Activated CD8-positive, alpha-beta T cell treated with anti-CD3 and anti-CD28 coated beads, Interleukin-2, amount 10 ng/mL, durations not matched to agents 7 days and 5 days (primary cell): ENCODE measurements at places on chromosomes 5 and 9. TPM values are rescaled to one million over a fixed set of nuclear protein-coding genes. Genes with fewer than 3 reads are reported as not detected.

- H3K27ac ChIP-seq: no peak overlapping the region
- no peak overlapping the region for H3K4me3 ChIP-seq
- no peak for DNase-seq
- no peaks in the 10 kb centered on the region for H3K36me3 ChIP-seq
- no peaks in the 10 kb centered on the region for H3K27me3 ChIP-seq
Measured at GRCh38 chr5:118434522-118434921, 553.8 kb downstream of the DTWD2 start.

GPR150 gene
- total RNA-seq: 0.83 TPM

GRCh38 chr5:149563466-149563865 is 12.2 kb upstream of the CSNK1A1 start:
- no peak for DNase-seq
- H3K4me3 ChIP-seq: no peak overlapping the region
- H3K27ac ChIP-seq: no peak overlapping the region
- H3K4me1 ChIP-seq: peaks cover 11% of the 10 kb centered on the region

CDC20B gene
- 0.13 TPM for total RNA-seq

DNA sequence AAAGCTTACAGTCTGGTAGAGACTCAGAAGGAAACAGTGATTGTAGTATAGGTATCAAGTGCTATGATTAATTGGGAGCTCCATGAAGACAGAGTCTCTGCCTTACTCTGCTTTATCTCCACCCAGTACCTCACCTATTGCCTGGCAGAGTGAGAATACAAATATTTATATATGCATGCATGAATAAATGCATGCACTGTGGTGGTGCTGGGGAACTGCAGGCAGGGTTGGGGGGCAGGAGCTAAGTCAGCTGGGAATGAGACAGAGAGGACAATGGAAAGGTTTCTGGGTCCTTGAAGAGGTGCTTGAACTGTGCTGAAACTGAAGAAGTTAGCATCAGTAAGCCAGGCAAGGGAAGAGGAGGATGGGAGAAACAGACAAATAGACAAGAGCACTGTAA is 80.8 kb upstream of the PPP2R2B start:
- DNase-seq: no peak
- H3K4me3 ChIP-seq: no peak overlapping the region
- no peaks in the 10 kb centered on the region for H3K4me1 ChIP-seq
- H3K27ac ChIP-seq: no peak overlapping the region
- peaks cover 4% of the 10 kb centered on the region for H3K27me3 ChIP-seq

- H3K4me1 ChIP-seq: no peaks in the 10 kb centered on the region
- peaks cover 2% of the 10 kb centered on the region for H3K27me3 ChIP-seq
- no peak overlapping the region for H3K4me3 ChIP-seq
- H3K27ac ChIP-seq: no peak overlapping the region
- H3K36me3 ChIP-seq: no peaks in the 10 kb centered on the region
Measured at GRCh38 chr5:68047035-68047434, 168.5 kb upstream of the PIK3R1 start.

DNA sequence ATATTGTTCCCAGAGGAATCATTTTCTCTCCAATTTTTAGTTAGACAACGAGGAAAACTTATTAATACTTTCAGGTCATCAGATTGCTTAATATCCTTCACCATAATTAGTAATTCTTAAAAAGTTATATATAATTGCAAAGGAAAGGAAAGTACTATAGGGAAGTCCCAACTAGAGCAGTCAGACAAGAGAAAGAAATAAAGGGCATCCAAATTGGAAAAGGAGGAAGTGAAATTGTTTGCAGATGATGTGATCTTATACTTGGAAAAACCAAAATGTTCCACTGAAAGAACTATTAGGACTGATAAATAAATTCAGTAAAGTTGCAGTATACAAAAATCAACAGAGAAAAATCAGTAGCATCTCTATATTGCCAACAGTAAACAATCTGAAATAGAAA is 223.5 kb upstream of the MEF2C start:
- no peak for DNase-seq
- no peaks in the 10 kb centered on the region for H3K4me1 ChIP-seq
- no peaks in the 10 kb centered on the region for H3K27me3 ChIP-seq
- H3K4me3 ChIP-seq: no peak overlapping the region
